HCT116 (cell line): ENCODE measurements at places on chromosomes 11 and 22.

DNA sequence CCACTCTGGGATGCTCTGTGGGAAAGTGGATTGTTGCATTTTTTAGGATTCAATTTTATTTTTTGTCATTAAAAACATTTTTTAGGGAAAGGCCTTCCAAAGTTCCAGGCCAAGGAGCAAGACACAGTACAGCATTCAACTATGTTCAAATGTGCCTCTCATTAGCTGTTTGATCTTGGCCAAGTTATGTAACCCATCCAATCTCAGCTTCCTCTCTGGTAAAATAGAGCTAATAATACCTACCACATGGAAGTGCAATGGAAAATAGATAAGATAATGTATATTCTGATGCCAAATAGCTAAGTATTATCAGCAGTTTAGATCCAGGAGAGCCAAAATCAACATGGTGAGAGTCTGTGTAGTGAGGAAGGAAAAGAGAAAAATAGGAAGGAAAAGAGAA lies 220.3 kb upstream of the SESN3 start:
- DNase-seq, result no peak

DNA sequence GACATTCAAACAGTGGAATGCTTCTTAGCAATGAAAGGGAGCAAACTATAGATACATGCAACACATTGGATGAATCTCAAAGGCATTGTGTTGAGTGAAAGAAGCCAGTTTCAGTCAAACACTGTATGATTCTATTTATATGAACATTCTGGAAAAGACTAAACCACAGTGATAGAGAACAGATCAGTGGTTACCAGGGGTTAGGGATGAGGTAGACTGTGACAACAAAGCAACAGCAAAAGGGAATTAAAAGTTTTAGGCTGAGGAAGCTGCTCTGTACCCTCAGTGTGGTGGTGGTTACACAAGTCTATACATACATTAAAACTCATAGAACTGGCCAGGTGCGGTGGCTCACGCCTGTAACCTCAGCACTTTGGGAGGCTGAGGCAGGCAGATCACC lies 23.0 kb downstream of the FDX1 start:
- DNase-seq, result no peak

GRCh38 chr11:43239791-43240190 lies 72.0 kb upstream of the API5 start:
- no peak for DNase-seq

DNA sequence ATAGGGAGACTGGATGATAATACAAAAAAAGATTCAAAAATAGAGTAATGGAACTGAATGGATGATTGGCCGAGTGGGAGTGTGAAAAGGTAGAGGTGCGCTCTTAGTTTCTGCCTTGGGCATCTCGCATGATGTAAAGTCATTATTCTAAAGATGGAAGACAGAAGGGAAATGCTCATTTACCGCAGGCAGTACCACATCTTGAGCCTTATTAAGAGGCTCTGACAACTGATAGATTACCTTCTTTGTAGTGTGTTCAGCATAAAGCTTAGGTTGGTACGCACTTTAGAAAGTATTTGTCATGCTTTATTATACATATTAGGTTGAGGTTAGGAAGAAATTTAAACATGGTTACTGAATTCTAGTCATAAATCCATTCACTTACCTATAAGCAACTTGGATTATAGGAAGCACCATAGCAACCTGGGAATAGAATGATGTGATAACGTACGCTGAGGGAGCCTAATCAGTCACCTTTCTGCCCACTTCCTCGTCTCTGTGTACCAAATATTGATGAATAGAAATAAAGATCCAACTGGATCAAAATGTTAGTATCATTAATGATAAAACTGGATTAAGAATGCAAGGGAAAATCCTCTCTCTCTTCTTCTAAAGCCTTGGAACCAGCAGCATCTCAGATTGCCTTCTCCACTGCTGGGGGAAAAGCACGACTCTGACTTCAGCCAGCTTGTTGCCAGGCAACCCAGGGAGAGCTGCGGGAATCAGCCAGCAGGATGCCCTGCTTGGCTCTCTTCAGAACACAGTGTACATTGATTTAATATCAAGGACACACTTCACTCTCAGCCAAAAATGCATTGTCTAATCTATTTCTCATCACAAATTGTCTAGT lies 29.0 kb upstream of the VWA5A start:
- DNase-seq, result no peak
